ENCODE measurements at places on chromosomes 11 and 22.

GRCh38 chr22:39839917-39840510, 53.5 kb downstream of the ENTHD1 start:
- DNase-seq: peak; percentile 47

DNA sequence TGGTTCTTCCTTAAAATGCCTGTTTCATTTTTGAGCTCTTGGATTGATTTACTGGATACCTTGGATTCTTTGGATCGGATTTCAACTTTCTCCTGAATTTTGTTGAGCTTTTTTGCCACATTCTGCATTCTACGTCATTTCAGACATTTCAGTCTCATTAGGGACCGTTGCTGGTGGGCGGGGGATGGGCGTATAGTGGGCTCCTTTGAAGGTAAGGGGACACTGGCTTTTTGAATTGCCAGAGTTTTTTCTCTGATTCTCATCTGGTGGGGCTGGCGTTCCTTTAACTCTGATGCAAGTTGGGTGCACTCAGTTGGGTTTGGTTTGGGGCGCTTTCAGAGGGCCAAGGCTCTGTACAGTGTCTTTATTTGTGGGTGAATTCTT, 216.5 kb downstream of the DYNC2H1 start:
- DNase-seq: no peak

DNA sequence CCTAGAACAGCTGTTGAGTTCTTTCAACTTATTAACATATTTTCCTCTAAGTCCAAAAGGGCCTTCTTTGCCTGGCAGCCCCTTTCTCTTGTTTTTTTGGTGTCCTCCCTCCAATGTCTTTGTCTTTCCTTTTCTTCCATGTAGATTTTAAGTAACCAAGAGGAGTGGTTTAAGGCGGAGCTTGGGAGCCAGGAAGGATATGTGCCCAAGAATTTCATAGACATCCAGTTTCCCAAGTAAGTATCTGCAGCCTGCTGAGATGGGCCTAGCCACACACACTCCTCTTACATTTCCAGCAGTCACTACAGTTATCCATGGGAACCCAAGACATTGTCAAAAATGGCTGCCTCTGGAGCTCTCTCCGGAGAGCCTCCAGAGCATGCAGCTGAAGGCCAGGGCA, 4.5 kb upstream of the TMA7B start:
- no peak for DNase-seq

- peak; percentile 82 for DNase-seq
Measured at GRCh38 chr11:61041755-61042518, 60.4 kb upstream of the CD5 start.

GRCh38 chr11:61697078-61697502, 16.9 kb downstream of the DAGLA start:
- DNase-seq: no peak

GRCh38 chr11:34840736-34841386, 75.3 kb downstream of the APIP start:
- no peak for DNase-seq

- no peak for DNase-seq
Measured at GRCh38 chr11:71305041-71305440, 52.7 kb upstream of the SHANK2 start.

DNA sequence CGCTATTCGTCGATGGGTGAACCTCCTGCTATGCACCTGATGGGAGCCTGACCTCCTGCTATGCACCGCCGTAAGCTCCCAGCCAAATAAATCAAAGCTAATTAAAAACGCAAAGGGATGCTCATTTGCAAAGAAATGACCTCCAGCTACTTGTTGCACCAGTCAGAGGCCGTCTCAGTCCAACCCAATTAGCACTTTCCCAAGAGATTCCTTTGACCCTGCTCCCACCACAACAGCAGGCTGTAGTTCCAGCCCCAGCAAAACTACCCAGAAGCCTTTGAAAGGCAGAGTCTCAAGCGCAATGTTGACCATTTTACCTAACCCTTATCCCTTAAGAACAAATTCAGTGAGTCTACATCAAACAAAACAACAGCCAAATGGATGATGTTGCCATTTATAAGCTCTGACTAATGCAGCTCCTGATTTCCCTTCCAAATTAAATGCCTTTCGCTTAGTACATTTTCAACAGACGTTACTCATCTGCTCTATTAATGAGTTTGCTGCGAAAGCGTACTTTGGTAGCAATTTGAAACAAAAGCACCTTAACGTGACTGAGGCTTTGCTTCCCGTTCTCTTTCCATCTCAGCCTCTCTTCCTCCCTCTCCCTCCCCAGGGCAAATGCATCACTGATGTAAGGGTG, 17.2 kb upstream of the BSX start:
- no peak for DNase-seq

- DNase-seq: no peak
Measured at GRCh38 chr22:29050457-29050856, 11.2 kb downstream of the C22orf31 start.

DNA sequence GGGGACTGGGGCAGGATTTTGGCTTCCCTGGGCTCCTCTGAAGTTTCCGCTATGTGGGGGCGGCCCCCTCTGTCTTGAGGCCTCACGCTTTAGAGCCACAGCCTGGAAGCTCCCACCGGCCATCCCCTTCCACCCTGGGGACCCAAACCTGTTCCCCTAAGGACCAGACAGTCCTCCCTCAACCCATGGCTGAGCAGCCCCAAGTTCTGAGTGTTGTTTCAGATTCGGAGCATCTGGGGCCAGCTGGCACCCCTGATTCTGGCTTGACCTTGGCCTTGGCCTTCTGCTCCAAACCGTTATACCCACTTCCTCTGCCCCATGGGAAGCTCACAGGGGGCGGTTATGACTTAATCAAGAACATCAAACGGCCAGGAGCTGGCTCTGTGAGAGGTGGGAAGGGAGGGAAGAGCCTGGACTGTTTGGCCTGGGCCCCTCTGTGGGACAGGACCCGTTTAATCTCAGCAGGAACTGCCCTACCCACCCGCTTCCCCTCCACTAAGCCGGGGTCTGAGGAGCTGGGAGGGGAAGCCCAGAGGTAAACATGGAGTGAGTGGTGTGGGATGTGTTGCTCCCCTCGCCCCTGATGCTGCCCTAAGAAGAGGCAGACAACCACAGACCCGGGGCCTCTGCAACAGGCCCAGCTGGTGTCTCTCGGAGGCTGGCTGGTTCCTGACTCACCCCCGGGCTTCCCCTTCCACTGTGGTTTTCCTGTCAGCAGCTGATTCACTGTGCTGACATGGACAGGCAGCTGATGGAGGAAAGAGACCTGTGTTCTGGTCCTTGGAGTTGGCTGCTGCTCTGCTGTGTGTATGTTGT, 3.4 kb downstream of the CD82 start:
- peak; percentile 87 for DNase-seq

- no peak for DNase-seq
Measured at GRCh38 chr22:47610764-47611163, 848.3 kb downstream of the TBC1D22A start.

GRCh38 chr11:100581318-100581717, 105.8 kb upstream of the ARHGAP42 start:
- DNase-seq: no peak

DNA sequence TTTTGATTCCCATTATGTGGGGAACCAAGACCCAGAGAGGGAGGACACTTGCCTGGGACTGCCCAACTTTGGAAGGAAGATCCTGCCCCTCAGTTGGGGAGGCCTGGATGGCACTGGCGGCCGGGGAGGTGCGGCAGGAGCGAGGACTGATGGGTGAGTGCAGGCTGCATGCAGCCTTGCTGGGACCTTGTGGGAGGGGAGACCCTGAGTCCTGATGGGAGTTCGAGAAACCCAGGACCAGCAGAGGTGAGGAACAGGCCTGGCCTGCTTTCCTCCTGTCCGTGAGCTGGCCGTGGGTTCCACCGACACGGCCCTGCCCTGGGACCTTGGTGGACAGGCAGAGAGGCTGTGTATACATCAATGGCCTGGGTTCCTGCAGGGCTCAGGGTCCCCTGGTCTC, 19.3 kb upstream of the SMIM38 start:
- no peak for DNase-seq

DNA sequence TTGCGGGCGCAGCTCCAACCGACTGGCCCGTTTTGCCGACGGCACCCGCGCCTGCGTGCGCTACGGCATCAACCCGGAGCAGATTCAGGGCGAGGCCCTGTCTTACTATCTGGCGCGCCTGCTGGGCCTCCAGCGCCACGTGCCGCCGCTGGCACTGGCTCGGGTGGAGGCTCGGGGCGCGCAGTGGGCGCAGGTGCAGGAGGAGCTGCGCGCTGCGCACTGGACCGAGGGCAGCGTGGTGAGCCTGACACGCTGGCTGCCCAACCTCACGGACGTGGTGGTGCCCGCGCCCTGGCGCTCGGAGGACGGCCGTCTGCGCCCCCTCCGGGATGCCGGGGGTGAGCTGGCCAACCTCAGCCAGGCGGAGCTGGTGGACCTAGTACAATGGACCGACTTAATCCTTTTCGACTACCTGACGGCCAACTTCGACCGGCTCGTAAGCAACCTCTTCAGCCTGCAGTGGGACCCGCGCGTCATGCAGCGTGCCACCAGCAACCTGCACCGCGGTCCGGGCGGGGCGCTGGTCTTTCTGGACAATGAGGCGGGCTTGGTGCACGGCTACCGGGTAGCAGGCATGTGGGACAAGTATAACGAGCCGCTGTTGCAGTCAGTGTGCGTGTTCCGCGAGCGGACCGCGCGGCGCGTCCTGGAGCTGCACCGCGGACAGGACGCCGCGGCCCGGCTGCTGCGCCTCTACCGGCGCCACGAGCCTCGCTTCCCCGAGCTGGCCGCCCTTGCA, 1.0 kb downstream of the FJX1 start:
- DNase-seq: peak; percentile 46

- peak; percentile 22 for DNase-seq
Measured at GRCh38 chr11:95849087-95849825, 59.0 kb downstream of the CEP57 start.

GRCh38 chr22:22692707-22693530, 48.5 kb downstream of the GGTLC2 start:
- DNase-seq: peak; percentile 74

DNA sequence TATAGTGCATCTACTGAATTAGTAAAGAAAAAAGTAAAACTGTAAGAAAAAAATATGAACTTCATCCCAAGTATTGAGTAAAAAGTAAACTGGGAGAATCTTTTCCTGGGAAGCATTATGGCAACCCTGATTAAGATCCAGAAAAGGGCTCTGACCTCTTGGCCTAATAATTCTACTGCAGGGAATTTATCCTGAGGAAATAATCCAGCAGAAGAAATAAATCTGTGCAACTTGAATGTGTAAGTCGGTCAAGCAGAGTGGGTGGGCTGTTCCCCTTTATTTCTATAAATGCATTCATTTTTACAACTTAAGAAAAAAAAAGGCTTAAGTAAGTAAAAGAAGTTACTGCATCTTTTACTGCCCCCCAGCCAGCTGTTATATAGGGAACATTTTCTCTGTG, 111.2 kb upstream of the PARVA start:
- no peak for DNase-seq

DNA sequence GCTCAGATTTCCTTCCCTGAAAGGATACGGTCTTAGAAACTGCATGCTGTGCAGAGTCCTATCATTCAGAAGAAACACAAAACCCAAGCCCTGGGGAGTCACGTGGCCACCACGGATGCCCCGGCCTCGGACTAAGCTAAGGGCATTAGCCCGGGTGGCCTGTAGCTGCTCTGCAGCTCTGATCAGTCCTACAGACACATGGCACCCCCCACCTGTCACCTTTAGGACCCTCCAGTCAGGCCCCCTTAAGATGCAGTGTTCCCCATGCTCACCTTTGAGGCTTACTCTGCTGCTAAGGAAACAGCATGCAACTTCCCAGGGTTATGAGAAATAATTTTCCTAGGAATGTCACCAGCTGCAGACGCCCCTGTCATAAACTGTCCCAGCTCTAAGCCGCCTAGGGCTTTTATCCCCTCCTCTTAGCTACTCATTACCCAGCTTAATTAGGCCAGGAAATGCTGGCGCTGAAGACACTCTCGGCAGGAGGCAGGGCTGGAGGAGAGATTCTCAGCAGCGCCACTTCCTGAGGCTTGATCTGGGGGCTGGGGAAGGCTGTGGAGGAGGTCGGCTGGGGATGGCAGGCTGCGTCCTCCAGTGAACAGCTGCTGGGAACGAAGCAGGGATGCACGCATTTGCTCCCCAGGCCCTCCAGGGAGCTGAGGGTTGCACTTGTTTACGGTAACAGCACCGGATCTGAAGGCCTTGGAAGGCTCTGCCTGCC, 47.2 kb upstream of the ADA2 start:
- DNase-seq: no peak

- no peak for DNase-seq
Measured at GRCh38 chr22:37229012-37229804, 14.9 kb downstream of the RAC2 start.

DNA sequence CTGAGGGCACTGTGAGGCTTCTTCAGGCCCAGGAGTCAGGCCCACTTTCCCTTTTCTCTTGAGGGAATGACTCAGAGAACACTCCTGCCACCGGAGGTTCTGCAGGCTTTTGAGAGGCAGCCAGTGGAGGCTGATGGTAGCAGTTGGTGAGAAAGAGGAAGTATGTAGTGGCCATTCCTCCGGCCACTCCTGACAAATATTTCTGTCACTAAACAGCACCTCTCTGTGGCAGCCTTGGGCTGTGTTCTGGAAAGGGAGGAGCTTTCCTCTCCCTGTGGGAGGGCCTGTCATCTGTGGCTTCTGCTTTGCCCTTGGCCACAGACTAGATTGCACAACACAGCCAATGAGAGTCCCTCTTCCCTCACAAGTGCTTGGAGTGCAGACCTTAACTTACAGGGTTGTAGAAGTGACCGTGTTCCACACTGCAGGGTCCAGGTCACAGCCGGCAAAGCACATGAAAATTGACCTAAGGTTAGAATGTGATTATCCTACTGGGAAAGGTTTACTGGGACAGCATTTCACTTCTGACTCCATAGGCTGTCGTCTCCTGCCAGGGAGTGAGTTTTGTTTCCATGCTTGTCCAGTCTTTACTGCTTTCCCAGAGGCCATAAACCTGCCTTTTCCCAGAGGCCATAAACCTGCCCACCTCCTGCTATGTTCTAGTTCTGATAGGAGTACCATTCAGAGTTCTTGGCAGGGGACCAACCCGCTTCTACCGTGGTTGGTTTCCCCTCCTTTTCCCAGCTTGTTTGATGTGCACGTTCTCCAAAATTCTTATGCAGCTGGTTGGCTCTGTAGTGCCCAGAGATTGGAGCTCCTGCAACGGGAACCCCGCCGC, 33.3 kb downstream of the MARK2 start:
- no peak for DNase-seq

- DNase-seq: no peak
Measured at GRCh38 chr11:829176-829846, 1.6 kb downstream of the CRACR2B start.

DNA sequence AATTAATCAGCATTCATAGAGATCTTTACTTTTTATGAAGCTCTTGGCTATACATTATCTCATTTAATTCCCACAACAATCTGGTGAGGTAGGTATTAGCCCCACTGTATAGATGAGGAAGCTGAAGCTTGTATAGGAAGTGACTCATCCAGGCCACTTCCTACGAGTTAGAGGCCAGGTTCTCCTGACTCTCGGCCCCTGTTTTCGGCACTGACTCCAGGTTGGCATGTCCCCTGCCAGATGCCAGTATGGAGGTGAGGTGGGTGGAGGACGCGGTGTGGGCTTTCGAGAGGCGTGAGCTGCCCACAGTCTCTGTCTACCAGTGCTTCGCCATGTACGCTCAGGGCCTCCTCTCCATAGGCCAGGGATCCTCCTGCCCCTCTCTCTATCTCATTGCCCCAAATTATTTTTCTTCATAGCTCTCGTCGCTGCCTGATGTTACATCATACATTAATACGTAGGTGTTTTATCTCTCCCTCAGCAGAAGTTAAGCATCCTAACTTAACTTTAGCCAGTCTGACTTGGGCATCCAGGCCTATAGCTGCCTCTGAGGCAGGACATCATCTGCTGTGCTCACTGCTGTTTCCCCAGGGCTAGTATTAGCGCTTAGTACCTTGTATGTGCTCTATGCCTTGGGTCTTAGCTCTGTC, 9.0 kb downstream of the DGAT2 start:
- no peak for DNase-seq

- DNase-seq: no peak
Measured at GRCh38 chr11:70281156-70281609, 10.7 kb downstream of the PPFIA1 start.

GRCh38 chr11:12085371-12086251, 24.8 kb upstream of the MICAL2 start:
- DNase-seq: no peak
